ENCODE measurements at places on chromosomes 4 and X.

- DNase-seq, result no peak
Measured at GRCh38 chrX:23742174-23742696, 841 bp downstream of the ACOT9 start.

DNA sequence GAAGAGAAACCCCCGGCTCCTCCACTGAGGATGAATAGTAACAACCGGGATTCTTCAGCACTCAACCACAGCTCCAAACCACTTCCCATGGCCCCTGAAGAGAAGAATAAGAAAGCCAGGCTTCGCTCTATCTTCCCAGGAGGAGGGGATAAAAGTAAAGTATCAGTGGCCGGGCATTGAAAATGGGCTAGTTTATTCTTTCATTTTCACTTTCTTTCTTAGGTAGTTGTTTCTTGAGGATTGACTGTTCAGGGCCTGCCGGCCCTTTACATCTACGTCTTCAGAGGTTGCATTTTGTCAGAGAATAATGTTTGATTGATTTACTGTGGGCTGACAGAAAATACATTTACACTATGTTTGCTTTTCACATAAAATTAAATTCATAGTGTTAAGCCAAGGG, 27.1 kb downstream of the PAK3 start:
- no peak for DNase-seq

- no peak for DNase-seq
Measured at GRCh38 chrX:40733706-40734105, 1.6 kb downstream of the MED14 start.

- DNase-seq, result no peak
Measured at GRCh38 chr4:104907074-104907649, 239.5 kb upstream of the TET2 start.

DNA sequence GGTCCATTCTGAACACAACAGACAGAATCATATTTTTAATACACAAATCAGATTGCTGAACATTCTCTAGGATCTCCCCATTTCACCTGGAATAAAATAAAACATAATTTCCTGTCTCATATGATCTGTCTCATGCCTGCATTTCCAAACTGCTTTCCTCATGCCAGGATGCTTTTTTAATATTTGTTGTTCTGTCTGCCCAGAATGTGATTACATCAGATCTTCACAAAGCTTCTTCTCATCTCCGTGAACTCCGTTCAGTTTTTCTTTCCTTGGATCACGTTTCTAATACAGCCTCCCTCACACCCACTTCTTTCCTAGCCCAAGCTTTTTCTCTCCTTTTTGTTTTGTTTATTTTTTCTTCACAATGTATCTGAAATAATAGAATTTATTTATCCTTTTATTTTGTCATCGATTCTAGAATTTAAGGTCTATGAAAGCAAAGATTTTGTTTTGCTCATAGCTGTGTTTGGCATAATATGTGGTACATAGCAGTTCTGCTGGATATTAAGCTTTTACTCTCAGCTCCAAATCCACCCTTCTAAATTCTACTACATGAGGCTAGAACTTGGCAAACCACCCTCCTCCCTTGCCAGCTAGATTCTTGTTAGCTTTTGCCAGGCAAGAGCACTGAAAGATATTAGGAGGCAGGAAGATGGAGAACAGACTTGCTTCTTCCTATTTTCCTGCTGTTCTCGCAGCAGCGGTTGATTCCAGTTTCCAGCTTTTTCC, 165.5 kb upstream of the SLIT2 start:
- DNase-seq, result no peak

DNA sequence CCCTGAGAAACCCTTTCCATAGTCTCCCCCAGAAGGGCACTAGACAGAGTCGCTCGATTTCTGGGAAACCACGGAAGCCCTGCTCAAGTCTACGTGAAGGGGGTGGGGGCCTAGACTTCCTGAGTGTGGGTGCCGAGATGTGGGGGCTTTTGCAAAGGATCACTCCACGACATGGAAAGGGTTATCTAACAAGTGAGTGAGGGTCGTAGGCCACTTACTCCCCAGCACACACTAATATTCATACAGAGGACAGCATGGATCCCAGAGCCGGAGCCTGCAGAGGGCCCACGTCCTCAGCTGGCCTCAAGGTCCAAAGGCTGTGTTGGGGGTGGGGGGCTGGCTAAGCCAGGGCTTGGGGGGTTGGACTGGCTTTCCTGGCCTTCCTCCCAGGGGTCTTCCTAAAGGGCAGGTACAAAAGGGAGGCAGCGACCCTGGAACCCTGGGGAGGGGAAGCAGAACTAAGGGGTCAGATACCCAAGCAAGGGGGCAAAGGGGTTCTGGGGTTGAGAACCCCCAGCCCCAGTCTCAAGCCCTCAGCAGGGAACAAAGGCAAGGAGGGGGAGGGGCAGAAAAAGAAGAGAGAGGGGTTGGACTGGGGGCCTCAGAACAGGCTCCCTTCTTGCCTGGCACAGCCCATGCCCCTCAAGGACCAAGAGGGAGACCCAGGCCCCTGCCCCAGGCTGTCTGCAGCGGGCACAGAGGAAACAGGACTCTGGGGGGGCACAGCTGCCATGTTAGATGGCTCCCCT, 1.6 kb downstream of the HMX1 start:
- DNase-seq, result no peak

DNA sequence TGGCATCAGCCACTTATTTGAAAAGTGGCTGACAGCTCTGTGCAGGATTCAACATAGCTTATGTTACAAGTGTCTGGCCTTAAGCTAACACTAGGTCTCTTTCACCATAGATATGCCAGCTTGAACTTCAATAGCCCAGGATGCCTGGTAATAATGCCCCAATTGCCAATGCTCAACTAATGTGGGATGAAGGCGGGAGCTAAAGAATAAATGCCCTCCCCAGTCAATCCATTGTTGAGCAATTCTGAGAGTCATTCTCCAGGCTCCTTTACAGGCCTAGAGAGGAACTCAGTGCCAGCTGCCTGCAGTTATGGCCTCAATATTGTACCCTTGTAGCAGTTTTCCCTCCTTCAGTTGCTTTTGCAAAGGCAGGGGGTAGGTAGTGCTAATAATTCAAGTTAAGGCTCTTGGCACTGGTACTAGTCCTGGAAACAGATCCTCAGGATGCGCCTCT, 460.2 kb downstream of the GABRG1 start:
- DNase-seq, result no peak

- DNase-seq, result no peak
Measured at GRCh38 chr4:14272206-14272605, 644.7 kb upstream of the BOD1L1 start.

GRCh38 chrX:23989689-23990088, 37.3 kb downstream of the KLHL15 start:
- no peak for DNase-seq

DNA sequence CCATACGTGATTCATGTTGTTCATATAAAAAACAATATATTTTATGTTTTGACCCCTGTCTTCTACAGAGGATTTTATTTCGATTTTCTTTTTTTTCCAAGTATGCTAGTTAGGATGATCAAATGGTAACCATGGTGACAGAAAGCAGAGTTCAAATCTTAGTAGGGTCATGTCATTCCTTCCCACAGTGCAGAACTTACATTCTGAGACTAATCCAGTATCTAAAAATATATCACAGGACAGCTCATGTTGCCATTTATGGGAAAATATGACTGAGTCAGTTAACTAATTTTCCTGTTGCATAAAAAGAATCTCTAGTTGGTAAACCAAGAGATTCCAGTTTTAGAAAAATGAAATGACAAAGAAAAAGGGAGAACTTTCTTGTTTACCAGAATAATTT, 209.5 kb downstream of the PARM1 start:
- DNase-seq, result no peak

DNA sequence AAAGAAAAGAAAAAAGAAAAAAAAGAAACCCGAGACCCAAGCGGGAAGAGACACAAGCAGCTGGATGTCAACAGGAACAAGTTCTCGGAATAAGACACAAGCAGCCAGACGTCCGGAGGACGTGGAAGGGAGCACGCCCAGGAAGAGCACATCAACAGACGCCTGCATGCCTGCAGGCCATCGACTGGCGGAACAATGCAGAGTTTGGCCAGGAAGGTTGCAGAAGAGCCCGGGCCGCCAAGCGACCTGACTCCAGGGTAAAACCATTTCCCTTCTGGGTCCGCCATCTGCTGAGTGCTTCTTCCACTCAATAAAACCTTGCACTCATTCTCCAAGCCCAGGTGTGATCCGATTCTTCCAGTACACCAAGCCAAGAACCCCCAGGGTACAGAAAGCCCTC, 95.6 kb upstream of the PRR32 start:
- DNase-seq, result no peak

DNA sequence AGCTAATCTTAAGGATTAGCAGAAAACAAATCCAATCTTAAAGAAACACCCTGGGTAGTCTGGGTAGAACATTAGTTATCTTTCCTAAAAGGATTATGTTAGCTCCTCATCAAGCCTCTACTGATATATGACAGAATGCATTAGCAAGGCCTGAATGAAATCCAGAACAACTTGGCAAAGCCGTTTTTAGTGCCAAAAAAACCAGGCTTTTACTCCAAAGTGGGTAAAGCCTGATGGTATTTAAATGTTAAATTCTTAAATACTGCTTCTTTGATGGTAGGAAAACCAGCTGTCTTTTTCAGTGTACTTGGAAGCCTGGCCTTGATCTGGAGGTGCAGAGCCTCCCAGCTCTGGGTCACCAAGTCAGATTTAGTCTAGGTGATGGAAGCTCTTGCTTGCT, 120.4 kb downstream of the GATB start:
- DNase-seq, result no peak

DNA sequence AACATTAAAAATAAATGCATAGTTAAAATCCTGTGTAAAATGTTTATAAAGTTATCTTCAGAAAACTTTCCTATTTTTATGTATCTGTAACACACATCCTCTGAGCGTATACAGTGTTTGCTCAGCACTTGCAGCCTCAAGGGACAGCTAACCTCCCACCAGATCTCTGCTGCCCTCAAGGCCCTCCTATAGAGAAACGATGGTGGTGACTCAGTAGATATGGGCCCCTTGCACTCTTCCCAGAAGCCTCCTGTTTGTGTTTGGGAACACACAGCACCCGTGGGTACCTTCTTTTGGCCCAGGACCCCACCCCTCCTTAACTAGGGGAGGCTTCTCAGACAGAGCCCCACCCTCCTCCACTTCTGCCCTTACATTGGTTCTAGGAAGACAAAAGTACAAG, 26.7 kb downstream of the PJA1 start:
- no peak for DNase-seq

DNA sequence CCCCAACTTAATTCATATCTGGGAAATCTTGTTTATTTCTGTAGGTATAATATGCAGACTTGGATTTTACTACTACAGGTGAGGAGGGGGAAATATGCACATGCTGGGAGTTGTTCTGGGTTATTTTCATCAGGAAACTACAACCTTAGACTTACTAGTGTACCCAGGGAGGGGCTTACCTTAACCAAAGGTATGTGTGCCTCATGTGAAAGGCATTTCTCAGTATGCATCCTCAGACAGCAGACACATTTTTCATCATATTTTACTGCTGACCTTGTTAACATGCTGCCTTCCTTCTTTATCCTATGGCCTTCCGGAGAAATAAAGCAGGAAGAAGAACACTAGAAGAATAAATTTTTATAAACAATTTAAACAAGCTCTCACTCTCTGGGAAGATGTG, 214.9 kb downstream of the SPANXN4 start:
- no peak for DNase-seq

DNA sequence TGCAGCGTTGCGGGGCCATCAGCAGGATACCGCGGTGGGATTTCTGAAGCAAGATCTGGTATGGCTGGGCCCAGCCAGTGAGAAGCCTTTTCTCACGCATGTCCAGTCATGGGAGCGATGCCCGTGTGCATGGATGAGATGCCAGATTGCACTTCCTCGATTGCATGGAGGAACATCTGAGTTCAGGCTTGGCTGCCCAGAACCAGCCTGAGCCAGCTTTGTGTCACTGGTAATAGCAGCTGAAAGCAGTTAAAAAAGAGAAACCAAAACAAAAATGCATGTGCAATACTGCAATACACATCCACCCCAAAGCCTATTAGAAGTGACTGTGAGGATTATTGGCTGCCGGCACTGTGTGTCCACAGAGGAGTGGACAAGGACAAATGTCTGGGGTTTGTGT, 59.3 kb downstream of the PSAPL1 start:
- no peak for DNase-seq

DNA sequence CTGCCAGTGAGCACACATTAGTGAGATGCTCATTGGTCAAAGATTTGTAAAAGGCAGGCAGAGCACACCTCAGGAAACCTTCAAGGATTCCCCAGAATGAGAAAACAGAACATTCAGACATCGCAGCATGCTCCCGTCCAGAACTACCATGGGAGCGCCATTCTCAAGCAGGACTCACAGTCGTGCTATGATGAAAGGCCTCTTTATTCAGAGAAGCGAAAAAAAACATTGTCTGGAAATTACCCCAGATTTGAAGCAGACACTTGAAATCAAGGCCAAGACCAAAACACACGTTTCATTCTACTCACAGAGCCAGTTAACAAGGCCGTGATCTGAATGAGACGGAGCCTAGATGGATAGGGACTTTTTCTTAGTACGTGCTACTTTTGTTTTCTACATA, 961.8 kb upstream of the TENM3 start:
- no peak for DNase-seq

- no peak for DNase-seq
Measured at GRCh38 chrX:96707804-96708203, 23.2 kb downstream of the DIAPH2 start.

DNA sequence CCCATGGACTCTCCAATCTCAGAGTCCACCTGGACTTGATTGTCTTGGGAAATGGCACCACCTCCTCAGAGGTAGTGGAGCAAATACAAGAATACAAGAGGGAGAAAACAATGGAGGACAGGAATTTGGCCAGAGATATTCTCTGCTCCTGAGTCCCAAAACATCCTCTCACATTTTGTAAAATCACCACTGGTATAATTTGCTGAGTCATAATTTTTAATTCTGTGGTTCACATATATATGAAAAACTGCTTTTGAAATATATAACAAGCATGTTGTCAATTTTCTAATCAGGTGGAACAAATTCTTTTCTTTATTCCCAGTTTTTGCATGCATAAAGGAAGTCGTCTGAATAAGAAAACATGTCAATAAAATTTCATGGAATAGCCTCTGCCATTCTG, 356.1 kb downstream of the AFF2 start:
- DNase-seq, result no peak

DNA sequence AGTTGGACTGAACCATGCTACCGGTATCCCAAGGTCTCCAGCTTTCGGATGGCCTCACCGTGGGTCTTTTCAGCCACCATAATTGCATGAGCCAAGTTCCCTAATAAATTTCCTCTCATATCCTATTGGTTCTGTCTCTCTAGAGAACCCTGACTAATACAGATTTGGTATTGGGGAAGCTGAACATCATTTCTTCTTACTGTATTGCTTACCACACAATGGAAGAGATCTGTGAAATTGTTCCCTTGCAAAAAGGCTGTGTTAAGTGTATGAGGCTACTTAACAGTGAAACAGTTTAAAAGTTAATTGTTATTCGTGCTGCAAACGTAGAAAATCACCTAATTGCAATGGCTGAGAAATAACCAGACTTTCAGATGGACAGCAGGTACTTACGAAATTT, 34.0 kb downstream of the PLAC8 start:
- DNase-seq, result no peak

DNA sequence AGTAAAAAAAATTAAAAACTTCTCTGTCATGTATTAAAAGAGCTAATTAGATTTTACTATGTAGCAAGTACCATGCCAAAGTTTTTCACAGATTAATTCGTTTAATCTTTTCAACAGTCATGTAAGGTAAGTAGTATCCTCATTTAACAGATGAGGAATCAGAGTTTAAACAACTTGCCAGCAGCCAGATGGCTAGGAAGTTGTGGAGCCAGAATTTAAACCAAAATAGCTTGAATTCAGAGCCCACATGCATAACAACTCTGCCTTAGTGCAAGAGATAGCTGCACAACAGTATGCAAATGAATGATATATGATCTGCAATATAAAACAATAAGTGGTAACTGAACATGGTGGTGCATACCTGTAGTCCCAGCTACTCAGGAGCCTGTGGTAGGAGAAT, 75.3 kb downstream of the NAP1L3 start:
- DNase-seq, result no peak

- no peak for DNase-seq
Measured at GRCh38 chrX:42093756-42094155, 170.4 kb upstream of the CASK start.
